ENCODE measurements at places on chromosomes 4 and X.

DNA sequence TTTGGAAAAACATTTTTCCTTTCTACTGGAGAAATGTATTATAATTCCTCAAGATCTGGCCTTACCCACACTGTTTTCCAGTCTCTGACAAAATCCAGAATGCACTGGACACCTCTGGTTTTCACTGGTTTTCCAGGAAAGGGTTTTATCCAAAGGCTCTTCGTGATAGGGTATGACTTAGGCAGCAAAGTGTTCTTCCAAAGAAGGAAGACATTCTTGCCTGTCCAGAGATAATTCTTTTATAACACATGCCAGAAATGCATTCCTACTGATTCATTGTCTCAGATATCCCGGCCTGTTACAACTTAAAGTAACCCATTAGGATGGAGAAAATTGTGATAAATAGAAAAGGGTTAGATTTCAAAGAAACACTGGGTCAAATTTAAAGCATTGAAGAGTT, 2343.1 kb downstream of the PCDH7 start:
- DNase-seq = no peak

GRCh38 chr4:108900018-108900580, 137.2 kb upstream of the ETNPPL start:
- no peak for DNase-seq

- no peak for DNase-seq
These were observed 142.7 kb downstream of the NPNT start for GRCh38 chr4:106038012-106038411.

- DNase-seq = no peak
These were observed 73.3 kb downstream of the OR13H1 start for GRCh38 chrX:131617182-131617581.

DNA sequence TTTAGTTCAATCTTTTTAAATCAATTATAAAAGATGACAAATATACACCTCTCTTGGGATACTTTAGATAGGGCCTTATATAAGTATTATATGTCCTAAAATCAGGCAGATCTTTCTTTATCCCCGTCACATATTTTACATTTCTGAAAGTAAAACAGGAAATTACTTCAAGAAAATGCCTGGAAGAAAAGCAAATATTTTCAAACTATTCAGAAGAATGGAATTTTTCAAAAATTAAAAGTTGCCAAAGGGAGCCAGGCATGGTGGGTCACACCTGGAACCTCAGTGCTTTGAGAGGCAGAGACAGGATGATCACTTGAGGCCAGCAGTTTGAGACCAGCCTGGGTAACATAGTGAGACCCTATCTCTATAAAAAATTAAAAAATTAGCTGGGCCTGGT, 34.4 kb downstream of the MGARP start:
- no peak for DNase-seq
